ENCODE measurements at places on chromosomes 3 and 15. TPM values are rescaled to one million over a fixed set of nuclear protein-coding genes. Genes with fewer than 3 reads are reported as not detected.

The OR5K2 gene
- total RNA-seq: not detected

The ALDH1A3 gene
- total RNA-seq: 2.8 TPM

The GASK1A gene
- total RNA-seq: not detected

The GPR156 gene
- 0.83 TPM for total RNA-seq

The CFAP100 gene
- not detected for total RNA-seq

The PRTG gene
- total RNA-seq: 19.4 TPM

The FHIT gene
- 15.2 TPM for total RNA-seq

The ARHGAP11A gene
- 8.9 TPM for total RNA-seq

The SERPINI2 gene
- not detected for total RNA-seq

The RHOV gene
- total RNA-seq: 1.8 TPM

The TMC3 gene
- total RNA-seq: not detected

The CKMT1A gene
- 15.7 TPM for total RNA-seq

The TTLL13 gene
- not detected for total RNA-seq
